ENCODE measurements at places on chromosomes 2 and 18.

DNA sequence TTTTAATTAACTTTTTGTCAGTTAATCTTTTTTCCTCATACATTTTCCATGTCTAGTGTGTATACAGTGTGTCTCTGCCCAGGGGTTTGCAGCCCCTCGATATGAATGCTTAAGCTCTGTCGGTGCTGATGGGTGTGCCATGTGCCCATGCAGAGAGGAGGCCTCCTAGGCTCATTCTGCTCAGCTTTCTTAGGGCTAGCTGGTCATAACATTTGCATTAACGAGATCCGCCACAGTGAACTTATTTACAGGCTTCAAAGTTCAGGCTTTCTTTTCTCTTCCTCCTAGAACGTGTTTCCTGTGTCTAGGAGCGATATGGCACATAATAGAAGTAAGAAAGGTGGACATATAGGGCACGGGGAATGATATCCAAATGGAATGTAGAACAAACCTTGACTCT is 783.3 kb downstream of the PLCL1 start:
- no peak for DNase-seq

GRCh38 chr18:5061785-5062184 is 135.3 kb downstream of the AKAIN1 start:
- no peak for DNase-seq

GRCh38 chr2:30271301-30271700 is 40.0 kb downstream of the LBH start:
- no peak for DNase-seq

DNA sequence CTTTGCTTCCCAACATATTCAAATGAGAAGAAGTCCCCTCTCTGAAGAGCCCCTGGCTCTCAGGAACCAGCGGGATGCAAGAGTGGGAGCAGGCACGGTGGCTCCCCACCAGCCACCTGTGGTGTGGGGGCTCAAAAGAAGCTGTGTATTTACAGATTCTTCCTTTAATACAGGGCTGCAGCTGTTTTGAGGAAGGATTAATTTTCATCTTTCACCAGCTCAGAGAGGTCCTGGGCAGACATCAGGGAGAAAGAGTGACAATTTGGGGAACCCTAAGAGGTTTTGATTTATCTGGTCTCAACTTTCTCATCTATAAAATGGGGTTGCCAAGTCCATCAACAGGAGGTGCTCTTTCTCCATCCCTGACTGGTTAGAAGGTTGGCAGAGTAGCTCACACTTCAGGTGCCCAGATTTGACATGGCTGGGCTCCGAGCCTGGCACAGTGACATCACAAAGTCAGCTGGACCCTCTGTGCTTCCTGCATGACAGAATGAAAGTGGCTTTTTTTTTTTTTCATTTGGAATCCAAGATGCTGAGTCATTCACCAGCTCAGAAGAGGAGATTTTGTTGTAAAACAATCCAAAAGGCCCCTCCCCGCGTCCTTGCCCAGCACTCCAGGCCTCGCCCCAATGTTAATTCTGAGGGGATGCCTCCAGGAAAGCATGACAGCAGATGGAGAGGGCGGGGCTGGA is 15.5 kb upstream of the SIX2 start:
- DNase-seq: no peak

DNA sequence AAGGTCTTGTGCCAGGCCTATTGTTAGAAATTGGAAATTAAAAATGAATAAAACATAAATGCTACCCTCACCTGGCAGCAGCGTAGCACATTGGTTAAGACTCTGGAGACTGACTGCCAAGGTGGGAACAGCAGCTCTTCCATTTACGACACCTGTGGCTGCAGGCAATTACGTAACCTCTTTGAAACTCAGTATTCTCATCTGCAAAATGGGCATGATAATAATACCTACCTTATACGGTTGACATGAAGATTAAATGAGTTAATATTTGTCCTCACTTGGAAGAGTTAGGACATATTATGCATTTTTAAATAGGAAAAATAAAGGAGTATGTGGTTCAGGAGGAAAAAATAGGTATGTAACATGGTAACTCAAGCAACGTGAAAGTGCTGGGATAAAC is 279.3 kb upstream of the NCKAP5 start:
- no peak for DNase-seq

- DNase-seq: no peak
Measured at GRCh38 chr2:120898961-120899750, 163.5 kb downstream of the GLI2 start.

DNA sequence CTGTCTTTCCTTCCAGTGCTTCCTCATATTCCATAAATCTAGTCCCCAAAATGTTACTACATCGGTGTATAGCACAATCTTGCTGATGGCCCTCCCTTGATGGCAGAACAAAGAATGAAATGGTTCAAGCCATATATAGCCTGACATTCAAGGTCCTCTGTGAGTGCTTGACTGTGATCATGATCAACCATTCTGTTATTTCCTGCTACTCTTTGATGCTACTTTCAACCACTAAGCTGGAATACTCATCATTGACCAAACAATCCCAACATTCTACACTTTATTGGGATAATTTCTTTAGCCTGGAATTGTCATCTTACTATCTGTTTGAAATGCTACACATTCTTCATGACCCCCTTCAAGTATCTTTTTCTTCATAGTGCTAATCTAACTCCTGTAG is 633.9 kb downstream of the PLCL1 start:
- no peak for DNase-seq

GRCh38 chr2:120976501-120977307 is 241.0 kb downstream of the GLI2 start:
- no peak for DNase-seq

- no peak for DNase-seq
Measured at GRCh38 chr2:233602076-233602475, 15.4 kb upstream of the UGT1A8 start.

- no peak for DNase-seq
Measured at GRCh38 chr18:9894454-9895068, 8.8 kb downstream of the TXNDC2 start.

GRCh38 chr2:207387001-207387571 is 142.7 kb upstream of the CREB1 start:
- DNase-seq: no peak

DNA sequence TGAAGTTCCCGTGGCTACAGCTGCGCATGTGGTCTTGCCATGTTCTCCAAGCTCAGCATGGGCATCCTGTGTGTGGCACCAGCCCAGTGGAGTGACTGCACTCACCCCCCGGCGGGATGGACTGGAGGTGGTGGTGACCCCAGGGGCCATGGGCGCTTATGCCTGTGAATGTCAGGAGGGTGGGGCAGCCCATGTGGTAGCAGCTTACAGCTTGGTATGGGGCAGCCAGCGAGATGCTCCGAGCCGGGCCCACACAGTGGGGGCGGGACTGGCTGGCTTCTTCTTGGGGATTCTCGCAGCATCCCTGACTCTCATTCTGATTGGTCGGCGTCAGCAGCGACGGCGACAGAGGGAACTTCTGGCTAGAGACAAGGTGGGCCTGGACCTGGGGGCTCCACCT is 25.6 kb downstream of the SEMA4F start:
- DNase-seq: no peak

DNA sequence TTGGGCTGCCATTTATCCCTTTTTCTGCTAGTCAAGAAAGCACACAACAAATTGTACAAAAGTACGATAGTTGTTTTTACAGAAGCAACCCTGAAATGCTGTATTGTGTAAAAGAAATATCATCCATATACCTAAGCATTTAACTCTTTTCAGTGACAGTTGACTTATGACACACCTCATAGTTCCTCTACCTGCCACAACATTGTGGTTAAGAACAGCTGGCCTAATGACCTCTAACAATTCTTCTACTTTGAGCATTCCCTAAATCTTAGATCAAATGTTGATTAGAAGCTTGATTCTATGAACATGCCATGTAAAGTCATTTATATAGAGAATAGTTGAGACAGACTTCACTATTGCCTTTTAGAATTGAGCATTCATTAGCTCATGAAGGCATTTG is 165.9 kb upstream of the SETBP1 start:
- DNase-seq: no peak

GRCh38 chr2:17309741-17310339 is 208.4 kb downstream of the RAD51AP2 start:
- DNase-seq: no peak

- no peak for DNase-seq
Measured at GRCh38 chr2:208204166-208204565, 14.3 kb upstream of the C2orf80 start.

GRCh38 chr18:42412896-42413295 is 457.9 kb downstream of the PIK3C3 start:
- DNase-seq: no peak

GRCh38 chr18:47748847-47749599 is 181.4 kb downstream of the SMAD2 start:
- DNase-seq: peak; percentile 64

DNA sequence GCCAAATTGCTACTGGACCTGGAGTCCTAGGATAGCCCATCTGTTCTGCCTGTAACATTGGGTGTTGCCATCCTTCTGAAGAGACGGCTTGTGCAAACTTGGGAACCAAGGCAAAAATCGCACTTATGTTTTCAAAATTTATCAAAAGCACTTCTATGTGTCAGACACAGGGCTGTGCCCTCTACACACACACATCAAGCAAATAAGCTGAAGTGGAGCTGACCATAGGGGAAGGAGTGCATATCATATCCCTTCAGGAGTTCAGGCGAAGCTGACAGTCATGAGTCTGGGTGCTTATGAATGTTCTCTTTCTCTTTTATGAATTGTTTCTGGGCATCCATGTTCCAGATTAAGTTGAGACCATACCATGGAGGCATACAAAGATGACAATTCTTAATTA is 247.9 kb downstream of the CYRIA start:
- DNase-seq: no peak

DNA sequence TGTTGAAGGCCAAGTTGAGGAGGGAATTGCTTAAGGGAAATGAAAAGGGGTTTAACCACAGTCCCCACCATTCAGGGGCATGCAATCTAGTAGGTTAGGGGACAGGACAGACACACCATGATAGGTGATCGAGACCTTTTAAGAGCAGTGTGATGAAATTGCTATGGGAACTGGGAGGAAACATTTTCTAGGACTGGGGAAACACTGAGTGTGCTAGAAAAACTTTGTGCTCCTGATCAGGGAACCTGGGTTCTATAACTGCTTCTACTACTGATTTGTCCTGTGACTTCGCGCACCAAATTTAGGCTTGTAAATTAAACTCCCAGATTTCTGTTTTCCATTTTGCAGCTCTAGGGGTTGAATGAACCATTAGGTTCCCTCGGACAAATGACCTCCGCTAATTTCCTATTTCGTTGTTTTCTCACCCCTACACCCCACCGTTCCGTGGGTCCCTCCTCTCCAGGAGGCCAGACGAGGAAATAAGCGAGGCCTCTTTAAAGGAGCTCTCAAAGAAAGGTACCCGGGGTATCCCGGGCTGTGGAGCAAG is 371 bp upstream of the LCLAT1 start:
- DNase-seq: no peak

DNA sequence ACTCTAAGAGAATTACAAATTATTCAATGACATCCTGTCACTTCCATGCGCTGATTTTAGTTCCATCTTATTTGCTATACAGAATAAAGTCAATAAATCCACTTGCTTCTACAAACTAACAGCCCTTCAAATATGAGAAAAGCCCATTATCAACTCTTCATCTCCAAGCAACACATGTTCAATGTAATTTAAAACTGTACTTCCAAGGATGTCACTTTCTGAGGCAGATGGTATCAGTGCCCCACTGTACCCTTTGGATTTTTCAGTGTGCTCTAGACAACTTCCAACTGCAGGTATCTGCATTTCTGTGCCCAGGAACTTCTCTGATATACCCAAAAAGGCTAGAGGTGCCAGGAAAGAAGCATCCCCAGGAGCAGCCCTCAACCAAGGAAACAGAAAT is 87.6 kb downstream of the SMAD2 start:
- DNase-seq: no peak

DNA sequence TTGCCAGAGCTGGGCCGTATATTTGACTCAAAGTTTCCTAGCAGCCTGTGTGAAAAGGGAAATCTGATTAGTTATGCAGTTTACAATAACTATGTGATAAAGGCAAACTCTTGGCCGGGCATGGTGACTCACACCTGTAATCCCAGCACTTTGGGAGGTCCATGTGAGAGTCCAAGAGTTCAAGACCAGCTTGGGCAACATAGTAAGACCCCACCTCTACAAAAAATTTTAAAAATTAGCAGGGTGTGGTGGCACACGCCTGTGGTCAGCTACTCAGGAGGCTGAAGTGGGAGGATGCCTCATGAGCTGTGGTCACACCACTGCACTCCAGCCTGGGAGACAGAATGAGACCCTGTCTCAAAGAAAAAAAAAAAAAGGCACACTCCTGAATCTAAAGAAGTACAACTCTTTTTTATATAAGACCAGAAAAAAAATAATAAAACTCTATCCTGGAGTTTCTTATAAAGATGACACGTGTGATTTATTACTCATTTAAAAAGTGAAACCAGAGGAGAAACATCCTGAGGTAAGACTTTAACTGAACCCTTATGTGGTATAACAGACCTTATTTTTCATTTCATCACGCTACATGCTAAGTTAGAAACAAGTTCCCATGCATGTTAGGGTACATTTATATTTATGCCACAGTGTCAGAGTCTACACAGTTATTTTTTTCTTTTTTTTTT is 32.6 kb upstream of the KCMF1 start:
- DNase-seq: peak; percentile 66

GRCh38 chr2:19649142-19649541 is 252.6 kb downstream of the TTC32 start:
- DNase-seq: no peak

GRCh38 chr2:170928036-170928823 is 823 bp upstream of the GORASP2 start:
- no peak for DNase-seq

GRCh38 chr2:15750822-15751329 is 159.2 kb downstream of the DDX1 start:
- DNase-seq: no peak

- no peak for DNase-seq
Measured at GRCh38 chr2:229235131-229235914, 35.8 kb downstream of the PID1 start.

GRCh38 chr2:220246386-220246785 is 619.0 kb downstream of the SLC4A3 start:
- no peak for DNase-seq

DNA sequence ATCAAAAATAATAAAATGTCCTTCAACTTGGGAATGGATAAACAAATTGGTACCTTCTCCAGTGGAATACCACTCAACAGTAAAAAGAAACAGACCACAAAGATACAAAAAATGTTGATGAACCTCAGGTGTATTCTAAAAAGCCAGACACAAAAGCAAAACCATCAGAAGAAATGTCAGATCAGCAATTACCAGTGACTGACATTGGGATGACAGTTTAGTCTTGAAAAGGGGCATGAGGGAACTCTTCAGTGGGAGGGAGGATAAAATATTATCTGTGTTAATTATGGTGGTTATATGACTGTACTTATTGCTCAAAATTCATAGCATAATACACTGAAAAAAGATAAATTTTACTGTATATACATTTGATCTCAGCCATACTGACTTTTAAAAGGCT is 473.0 kb downstream of the TMX3 start:
- DNase-seq: no peak

DNA sequence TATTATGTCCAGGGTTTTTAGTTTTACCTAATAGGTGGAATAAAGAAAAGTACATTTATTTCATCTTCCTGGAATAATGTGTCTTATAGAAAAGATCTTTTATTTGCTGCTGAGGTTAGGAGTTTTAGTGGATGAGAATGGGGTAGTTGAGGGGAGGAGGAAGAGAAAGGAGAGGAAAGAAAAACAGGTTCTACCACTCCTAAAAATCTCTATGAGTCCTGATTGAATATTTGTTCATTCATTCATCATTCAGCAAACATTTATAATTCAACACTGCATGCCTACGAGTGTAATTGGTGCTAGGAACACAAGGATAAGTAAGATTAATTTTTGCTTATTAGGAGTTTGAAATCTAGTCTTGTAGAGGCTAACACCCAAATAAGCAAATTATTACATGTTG is 45.2 kb upstream of the SLC4A10 start:
- DNase-seq: no peak
